Activated CD4-positive, alpha-beta T cell treated with anti-CD3 and anti-CD28 coated beads, Interleukin-2, amount 50 U/mL, for 24 hours (primary cell): ENCODE measurements at places on chromosomes 2 and 18.

DNA sequence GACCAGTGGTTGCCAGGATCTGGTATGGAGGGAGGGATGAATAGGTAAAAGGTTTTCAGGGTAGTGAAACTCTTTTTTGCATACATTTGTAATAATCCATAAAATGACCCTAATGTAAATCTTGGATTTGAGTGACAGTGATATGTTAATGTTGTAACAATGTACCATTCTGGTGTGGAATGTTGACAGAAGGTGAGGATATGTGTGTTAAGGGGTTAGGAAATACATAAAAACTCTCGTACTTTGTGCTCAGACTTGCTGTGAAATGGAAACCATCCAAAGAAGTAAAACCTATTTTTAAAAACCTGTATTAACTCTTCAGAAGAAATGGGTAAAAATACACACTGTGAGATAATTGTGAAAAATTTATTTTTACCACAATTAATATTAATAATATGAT is 66.2 kb downstream of the SYT4 start:
- DNase-seq: no peak

DNA sequence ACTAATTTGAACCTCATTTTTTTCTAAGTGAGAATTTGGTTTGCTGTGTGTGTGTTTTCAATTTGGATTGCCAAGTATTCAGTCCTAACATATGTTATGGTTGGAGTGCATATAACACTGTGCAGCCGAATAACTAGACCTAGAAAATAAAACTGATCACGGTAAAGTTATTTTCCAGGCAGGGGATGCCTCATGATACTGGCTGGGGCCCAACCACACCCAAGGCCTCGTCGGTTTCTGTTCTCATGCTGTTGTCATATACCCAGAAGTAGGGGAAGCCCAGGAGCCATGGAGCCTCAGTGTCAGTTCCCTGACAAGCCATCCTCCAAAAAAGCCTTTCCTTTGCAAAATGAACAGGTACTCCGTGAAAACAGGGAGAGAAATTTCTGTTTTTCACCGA is 160.2 kb downstream of the GBX2 start:
- no peak for DNase-seq

DNA sequence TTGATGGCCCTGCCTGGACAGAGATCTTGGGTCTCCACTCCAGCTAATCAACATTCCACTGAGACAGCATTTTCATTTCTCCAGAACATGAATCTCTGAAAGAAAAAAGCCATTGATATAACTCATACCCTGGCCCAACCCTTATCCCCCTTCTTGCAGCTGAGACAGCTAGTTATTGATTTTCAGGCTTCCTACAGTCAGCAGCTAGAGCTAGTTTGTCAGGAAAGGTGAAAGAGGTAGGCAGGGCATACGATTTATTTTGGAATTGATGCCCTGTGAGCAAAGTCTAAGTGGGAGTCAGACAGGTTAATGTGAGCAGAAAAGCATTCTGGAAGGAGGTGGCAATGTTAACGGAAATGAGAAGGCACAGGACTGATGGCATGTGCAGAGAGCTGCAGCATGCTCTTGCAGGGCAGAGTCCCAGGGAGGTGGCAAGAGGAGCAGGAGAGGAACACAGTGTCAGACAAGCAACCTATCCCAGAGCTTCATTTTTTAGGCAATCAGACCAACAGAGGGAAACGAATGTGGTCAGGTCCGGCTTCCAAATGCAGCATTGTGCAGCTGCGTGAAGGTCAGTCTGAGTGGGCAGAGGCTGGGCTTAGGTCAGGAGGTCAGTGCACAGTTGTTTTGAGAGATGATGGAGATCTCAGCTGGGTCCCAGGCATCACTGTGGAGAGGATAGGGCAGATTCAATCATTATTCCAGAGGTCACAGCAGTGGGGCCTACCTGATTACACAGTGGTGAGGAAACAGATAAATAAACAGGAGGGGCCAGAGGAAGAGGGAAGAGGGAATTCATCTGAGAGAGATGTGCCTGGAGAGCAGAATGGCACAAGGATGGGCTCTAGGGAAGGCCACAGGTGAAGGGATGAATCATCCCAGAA is 134.8 kb downstream of the CMPK2 start:
- no peak for DNase-seq

DNA sequence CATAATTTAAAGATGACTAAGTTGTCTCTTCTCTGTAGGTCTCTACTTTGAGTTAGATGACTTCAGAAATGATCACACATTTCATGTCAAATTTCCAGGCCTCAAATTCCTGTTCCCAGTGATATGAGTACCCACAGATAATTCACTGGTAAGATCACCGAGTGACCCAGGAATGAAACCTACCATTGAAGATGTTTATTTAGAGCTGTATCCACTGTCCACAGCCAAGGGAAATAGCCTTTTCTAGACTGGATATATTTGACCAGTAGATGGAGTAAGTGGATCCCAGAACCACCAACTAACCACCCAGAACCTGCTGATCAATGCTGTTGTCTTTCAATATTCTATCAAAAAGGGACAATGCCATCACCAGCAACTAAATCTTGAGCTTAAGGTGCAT is 238.8 kb downstream of the SLC8A1 start:
- DNase-seq: no peak

GRCh38 chr2:52112141-52112540 is 1080.2 kb upstream of the NRXN1 start:
- DNase-seq: no peak

- no peak for DNase-seq
These were observed 214.8 kb downstream of the ATAD2B start for GRCh38 chr2:23711979-23712755.

DNA sequence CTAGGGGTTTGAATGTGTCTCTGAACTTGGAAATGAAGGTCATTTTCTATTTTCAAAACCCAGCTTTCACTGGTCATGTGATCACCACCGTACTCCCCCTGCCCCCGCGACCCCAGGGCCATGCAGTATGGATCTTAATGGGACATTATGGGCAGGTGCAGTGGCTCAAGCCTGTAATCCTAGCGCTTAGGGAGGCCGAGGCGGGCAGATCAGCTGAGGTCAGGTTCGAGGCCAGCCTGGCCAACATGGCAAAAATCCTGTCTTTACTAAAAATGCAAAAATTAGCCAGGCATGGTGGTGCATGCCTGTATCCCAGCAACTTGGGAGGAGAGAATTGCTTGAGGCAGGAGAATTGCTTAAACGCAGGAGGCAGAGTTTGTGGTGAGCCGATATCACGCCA is 77.3 kb downstream of the ITGB1BP1 start:
- DNase-seq: no peak

DNA sequence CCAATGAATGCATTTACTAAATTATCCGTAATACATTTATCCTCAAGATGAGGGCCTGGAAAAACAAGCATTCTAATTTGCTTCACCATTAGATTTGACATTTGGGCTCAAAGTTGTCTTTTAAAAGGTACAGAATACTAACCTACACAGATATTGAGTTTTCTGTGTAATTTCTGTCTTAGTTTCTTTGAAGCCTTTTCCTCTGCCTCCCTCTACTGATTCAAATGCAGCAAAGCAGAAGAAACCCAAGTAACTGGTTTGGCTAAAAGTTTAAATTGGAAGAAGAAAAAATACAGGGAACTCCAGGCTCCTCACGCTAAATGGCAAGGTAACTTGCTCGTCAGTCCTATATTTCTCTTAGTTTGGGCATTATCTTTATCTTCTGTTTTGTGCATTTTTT is 53.3 kb upstream of the SLC5A7 start:
- DNase-seq: no peak

DNA sequence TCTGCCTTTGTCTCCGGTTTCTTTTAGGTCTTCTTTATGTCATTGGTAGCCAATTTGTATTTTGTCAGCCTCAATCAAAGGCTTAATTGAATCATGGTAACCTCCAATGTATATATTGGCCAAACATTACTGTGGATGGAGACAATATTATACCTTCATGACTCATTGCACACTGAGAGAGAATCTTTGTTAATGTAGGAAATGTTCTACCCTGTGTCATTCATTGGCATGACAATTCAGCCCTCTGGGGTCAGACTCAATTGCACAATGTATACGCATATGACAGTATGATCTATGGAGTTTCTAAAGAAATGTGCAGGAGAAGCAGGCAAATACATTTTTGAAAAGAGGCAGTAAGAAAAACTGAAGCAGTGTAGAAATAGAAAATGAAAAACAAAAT is 162.6 kb downstream of the PDE11A start:
- DNase-seq: no peak

DNA sequence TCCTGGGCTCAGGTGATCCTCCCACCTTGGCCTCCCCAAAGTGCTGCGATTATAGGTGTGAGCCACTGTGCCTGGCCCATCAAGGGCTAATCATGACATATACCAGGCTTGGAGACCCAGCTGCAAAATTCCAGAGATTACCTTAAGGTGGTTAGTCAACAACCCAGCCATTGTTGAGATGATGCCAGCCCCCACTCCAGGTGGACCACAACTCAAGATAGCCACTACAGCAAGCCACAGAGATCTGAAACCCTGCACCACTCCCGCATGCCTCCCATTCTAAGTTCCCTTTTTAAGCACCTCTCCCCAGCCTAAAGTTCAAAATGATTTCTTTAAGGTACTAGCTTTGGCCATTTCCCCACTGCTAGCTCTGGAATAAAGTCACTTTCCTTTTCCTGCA is 4.6 kb upstream of the CLK1 start:
- DNase-seq: no peak

- no peak for DNase-seq
These were observed 343 bp downstream of the RASGRP3 start for GRCh38 chr2:33476793-33477190.

DNA sequence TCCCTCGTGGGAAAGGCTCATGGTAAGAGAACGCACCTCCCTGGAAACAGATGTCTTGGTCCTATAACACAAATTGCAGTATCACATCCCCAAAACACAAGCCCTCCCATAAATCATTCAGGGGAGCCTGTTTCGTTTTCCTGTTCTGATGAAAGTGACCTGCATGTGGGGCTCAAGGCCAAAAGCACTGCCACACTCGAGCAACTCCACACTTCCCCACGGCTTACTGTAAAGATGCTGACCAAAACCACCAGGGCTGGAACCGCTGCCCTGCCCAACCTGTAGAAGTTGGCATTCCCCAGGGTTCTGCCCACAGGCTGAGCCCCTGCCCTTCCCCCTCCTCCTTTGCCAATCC is 139.7 kb downstream of the BCL11A start:
- no peak for DNase-seq

DNA sequence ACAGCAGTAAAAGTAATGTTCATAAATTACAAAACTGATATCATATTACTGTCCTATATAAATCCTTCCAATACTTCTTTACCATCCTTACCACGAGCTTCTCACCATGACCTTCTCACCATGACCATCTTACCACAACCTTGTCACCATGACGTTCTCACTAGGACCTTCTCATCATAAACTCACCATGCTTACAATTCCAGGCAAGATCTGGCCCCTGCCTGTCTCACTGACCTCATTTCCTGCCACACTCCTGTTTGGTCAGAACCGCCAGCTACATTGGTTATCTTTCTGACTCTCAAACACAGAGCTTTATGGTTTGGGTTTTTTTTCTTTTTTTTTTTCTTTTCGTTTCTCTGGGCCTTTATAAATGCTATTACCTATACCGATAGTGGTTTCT is 827.6 kb downstream of the RNF144A start:
- no peak for DNase-seq

- DNase-seq: no peak
These were observed 21.2 kb downstream of the DYNAP start for GRCh38 chr18:54612237-54612636.

DNA sequence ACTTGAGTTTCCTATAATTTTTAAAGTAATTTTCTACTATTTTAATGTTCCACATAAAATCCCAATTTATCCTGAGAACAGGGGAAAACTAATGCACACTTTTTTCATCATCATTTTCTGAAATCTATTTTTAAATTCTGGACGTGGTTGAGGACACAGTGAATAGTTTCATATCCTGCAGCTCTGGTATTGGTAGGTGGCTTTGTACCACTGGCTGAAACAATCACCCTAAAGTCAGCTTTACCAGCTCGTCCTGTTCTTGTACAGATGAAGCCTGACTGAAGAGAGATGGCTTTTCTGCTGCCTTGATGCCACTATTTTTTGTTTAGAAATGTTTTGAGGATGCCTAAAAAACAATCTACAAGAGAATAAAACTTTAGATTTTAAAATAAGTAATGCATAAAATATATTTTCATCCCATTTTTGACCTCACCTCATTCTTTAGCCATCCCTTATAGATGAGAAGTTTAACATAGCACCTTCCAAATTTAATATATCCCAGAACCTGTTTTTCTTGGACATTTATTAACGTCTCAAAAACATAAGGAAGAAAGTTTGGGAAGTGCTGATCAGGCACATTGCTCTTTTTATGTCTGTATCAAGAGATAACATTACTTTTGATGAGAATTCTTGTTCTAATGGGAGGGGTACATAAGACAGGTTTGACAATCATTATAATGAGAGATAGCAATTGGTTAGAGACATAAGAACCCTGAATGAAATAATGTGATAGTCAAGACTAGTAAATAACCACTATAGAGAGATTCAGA is 80.9 kb downstream of the GALNT1 start:
- DNase-seq: no peak

GRCh38 chr2:143608758-143609157 is 479.5 kb downstream of the ARHGAP15 start:
- no peak for DNase-seq

DNA sequence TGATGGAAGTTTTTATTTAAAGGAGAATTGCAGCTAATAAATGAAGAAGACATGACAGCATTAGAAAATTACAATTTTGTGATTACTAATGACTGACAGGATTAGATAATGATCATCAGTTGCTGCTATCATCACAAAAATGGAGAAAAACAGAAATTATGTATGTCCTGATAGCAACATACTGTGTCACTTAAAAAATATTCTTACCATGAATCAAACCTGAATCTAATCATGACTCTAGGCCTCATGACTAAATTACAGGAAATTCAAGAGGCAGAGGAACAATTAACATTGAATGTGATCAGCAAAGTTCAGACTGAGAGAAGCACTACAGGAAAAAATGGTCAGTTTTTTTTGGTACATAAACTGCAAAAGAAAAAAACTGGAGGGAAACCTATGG is 147.8 kb downstream of the PMAIP1 start:
- DNase-seq: no peak

DNA sequence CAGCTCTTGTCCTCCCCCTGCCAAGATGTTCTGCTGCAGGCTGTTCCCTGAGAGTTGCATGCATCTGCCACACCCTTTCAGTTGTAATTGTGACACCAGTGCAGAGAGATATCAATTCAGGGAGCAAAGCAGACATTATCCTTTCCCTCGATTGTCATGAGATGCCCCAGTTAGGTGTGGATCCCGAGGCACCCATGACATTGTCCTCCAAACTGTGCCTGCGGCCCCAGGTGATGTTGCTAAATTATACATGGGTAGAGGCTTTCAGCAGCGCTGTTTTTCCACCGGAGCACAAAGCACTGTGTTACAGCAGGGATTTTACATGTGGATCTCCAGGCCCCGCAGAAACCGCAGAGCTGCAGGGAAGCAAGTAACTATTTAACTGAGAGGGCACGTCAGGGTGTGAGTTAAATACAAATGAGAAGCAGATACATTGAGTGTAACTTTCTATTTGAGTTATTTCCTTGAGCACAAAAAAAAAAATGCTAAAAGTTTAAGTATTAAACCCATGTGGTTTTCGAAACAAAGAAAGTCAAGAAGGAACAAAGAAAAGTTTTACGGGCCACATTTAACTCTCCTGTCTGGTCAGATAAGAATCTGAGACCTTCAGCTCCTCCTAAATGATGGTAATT is 90.3 kb upstream of the BCL2L11 start:
- DNase-seq: no peak
